ENCODE measurements at places on chromosomes 12 and 14. TPM values are rescaled to one million over a fixed set of nuclear protein-coding genes. Genes with fewer than 3 reads are reported as not detected.

DNA sequence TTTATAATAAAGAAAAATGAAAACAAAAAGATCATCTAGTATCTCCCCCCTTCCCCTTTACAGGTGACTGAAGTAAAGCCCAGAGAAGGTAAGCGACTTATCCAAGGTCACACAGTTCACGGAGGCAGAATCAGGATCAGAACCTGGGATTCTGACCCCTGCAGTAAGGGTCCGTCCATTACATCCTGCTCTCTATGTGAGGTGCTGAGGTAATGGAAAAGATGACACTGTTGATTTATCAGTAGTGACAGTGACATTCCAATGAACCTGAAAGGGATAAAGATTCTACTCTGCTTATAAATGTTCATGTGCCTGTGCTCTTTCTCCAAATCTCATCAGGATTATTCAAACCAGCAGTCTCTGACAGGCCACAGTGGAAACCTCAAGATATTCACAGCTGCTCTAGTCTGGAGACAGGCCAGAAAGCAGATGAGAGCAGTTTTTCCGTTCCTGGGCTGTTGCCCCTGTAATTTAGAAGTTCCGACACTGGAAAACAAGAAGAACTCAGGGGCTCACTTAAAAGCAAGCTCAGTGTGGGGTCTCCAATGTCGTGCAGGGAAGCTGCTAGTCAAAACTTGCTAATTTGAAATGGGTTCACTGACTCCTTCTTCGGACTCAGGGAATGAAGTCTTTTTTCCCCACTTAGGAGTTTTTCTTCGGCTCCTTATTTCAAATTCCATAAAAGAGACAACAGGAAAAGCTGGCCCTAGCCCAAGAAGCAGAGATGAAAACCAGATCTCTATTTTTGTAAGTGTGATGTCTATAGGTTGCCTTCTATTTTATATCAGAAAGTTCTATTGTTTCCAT lies 131.8 kb upstream of the EEA1 start:
- DNase-seq, result peak; percentile 30

- DNase-seq, result peak; percentile 62
These were observed 40.9 kb downstream of the TSHR start for GRCh38 chr14:80996049-80996901.

DNA sequence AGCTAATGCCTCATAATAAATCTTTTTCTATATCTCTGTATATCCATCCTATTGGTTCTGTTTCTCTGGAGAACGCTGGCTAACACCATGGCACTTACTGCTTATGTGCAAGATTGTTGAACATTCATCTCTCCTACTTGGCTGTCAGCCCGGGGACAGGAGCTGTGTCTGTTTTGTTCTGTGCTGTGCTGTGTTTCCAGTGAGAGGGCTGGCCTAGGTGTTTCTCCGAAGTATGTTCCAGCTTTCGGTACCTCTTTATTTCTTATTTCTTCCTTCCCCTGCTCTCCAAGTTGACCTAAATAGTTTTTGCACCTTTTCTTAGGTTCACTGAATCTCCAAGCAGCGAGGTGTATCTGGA lies 18.8 kb upstream of the NR4A1 start:
- peak; percentile 96 for DNase-seq

The ARF6 gene
- 63.9 TPM for total RNA-seq
